ENCODE measurements at places on chromosomes 5 and 9. TPM values are rescaled to one million over a fixed set of nuclear protein-coding genes. Genes with fewer than 3 reads are reported as not detected.

DNA sequence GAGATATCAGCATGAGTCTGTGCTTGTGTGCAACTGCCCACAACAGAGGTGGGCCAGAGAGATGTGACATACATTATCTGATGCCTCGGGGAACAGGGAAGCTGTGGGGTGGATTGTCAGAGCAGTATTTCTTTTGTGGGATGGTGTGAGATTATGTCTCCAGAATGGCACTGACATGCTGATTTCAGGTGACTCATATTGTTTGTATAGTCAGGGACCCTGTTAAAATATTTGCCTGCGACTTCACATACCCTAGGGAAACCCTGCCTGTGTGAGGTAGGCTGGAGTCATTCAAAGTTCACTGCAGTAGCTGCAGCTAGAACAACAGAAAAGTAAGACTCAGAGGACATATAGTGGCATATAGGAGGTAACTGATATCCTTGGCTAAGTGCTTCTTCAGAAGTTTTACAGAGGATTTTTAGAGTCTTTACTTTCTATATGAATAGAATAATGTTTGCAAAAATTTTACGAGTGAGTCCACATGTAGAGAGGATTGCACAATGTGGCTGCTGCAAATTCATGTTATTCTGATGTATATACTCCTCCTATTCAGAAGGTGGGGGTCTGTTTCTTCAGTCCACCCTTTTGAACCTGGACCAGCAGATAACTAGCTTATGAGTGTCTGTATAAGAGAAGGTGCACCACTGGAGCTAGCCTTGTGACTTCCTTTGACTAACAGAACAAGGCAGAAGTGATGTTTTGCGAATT lies 89.3 kb downstream of the MACIR start:
- DNase-seq, result no peak

DNA sequence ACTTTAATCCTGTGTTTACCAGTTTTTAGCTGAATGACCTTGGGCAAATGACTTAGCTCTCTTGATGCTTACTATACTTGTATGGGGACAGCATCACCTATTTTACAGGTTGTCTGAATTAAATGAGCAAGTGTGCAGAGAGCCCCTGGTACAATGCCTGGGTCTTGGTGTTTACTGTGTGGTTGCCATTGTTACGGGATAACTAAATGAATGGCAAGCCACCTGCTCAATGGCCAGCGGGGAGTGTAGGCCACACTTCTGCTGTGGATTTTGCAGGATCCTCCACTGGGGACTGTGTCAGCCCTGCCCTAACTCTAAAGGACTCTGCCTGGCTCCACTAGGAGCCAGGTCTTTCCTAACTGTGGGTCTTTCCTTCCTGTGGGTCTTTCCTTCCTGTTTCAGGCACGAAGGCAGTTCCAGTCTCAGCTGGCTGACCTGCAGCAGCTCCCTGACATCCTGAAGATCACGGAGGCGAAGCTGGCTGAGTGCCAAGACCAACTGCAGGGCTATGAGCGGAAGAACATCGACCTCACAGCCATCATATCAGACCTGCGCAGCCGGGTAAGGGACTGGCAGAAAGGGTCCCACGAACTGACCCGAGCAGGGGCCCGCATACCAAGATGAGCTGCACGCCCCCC lies 10.3 kb upstream of the GLE1 start:
- peak; percentile 62 for DNase-seq

GRCh38 chr5:65366655-65367054 lies 115.1 kb downstream of the ADAMTS6 start:
- DNase-seq, result no peak

DNA sequence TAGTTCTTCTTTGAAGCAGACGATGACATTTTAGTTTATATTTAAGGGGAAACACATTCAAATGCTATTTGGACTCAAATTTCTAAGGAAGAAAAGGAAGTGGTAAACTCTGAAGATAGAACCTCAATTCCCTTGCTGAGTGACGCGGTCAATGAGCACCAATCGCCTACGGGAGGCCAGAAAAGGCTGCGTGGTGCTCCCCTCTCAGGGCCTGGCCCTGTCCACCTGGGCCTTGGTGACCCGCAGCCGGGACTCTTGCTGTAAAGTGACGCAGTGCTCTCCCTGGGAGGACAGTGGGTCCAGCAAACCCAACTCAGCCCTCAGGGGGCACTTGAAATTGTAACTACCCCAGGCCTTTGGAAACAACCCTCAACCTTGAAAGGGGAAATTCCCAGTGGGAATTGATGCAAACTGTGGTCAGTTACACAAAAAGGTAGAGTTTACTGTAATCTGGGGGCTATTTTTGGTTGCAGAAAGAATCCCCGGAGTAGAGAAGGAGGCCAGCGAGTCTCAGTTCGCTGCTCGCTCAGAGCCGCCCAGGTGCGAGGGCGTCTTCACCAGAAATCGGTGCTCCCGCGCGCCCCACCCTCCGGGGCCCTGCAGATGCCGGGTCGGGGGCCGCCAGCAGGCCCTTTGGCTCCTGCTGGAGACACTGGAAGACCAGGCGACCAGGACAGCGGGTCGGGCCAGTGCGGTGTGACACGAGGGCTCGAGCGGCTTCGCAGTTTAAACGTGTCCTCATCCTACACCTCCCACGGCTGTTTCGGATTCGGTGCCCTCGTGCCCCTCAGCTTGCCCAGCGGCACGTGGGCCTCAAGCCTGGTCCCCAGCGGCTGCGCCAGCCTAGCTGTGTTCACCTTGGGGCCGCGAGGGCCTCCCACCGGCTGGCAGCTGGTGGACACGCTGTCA lies 1.4 kb upstream of the ANKRD33B start:
- DNase-seq, result no peak

DNA sequence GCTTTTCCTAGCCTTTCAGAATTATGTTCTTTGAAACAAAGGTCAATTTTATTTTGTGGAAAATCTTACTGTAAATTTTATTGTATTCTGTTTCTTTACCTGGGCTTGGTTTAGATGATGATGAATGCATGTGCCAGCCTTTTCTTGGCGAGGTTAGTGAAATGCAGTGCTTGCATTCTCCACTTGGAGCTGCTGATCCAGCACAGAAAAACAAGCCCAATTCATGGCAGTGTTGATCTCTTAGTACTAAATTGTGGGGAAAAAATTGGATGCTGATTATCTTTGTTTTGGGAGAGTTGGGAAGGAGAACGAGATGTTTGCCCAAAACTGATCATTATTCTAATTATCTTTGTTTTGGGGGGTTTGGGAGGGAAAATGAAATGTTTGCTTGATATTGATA lies 3.7 kb downstream of the HABP4 start:
- no peak for DNase-seq

GRCh38 chr9:3281399-3281798 lies 244.4 kb downstream of the RFX3 start:
- DNase-seq, result no peak

DNA sequence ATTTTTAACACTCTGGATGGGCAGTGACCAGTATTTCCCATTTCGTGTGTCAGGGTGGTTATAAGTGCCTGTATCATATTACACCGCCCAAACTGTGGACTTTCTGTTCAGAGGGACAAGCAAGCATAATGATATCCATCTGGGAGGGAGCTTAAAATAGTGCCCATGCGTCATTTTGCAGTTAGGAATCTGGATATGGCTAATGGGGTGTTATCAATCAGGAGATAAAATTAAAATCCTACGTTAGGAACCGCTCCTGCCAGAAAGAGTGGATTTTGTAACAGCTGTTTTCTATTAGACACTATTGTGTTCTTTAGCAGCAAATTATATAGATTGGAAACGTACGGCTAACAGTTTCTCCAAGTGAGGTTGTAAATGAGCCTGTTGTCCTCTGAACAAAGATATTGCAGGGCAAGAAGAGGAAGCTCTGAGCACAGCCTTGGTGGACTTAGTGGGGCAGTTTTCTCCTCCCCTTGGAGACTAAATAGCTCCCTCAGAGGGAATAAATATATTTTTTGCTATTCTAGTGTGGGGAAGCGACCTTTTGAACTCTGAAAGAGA lies 160.4 kb downstream of the SPATA31D1 start:
- no peak for DNase-seq

DNA sequence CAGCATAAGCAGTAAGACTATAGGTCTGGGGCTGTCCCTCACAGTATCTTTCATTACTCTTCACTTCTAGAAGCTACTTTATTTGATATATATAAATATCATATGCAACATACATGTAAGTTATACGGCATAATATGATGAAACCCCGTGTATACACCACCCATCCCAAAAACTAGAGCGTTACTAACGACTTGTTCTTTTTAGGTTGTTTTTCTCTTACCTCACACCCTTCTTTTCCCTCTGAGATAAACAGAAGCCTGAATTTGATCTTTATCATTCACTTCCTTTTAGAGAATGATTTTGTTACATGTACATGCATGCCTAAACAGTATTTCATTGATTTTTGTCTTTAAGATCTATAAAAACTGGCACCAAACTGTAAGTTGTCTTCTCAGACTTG lies 3.7 kb downstream of the TRMO start:
- no peak for DNase-seq

- DNase-seq, result no peak
Measured at GRCh38 chr9:97660847-97661246, 27.2 kb downstream of the NCBP1 start.

DNA sequence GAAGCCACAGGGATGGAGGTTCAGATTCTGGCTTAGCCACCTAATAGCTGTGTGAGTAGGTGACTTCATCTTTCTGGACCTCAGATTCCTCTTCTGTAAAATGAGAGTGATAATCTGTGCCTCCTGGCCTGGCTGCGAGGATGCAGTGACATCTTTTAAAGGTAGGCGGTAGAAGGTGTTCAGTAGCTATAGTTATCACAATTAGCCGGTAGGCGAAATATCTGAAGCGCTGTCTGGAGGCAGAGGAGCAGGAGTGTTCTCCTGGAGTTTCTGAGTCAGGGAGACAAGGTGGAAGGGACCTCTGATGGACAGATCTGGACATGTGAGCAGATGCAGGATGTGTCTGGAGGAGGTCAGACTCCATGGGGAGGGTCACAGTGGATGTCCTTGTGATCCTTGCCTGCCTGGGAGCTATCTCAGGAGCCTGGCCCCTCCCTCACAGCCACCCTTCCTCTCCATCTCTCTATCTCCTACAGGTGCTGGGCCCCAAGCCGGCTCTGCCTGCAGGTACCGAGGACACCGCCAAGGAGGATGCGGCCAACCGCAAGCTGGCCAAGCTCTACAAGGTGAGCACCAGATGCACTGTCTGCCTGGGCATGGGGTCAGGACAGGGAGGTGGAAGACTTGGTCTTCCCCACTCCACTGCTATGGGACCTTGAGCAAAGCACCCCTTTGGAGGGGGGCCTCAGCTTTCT lies 45.6 kb downstream of the GSN start:
- no peak for DNase-seq

DNA sequence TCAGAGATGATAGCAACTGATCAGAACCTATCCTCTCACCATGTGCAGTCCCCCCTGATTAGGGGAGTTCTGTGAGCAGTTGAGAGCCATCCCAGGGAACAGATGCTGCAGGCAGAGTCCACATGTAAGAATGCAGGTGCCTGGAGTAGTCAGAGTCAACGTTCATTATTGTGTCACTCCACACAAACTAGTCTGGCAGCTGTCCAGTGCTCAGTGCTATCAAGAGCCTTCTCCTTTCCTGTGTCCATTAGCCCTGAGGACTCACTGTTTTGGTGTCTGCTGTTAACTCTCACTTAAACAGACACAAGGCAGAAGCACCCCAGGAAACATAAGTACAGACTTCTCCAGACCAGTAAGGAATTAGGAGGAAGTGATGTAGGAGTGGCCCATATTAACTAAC lies 2.5 kb downstream of the SH3TC2 start:
- peak; percentile 33 for DNase-seq

DNA sequence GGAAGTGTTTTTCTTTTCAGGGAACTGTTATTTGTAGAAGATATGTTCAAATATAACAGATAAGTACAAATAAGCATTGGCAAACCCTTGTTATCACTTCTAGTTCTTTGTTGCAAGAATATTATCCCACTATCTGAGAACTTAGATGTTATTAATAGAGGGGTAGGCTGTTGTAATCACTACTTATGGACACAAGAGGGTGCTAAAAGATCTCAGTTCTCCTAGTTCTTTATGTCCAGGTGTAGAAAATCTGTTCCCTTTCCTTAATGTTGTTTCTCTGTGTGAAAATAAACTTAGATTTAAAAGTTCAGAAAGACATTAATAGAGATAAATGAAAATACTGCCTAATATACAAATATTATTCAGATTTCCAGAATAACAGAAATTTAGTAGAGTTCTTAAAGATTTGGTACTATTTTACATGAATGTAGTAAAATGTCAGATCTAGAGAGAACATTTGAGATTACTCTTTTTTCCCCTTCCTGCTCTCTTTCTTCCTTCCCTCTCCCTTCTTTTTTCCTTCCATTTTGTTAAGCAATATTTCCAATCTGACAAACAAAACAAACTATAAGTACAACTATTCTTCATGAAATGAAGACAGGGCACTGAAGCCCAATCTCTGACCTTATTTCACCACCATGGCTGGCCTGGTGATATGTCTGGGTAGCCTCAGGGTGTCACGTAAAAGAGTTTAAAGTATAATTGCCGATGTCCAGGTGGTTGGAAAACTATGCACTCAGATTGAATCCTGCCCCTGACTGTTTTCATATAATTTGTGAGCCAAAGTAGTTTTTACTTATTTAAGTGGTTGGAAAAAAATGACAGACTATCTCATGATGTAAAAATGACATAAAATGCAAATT lies 43.6 kb upstream of the C5orf46 start:
- DNase-seq, result no peak

DNA sequence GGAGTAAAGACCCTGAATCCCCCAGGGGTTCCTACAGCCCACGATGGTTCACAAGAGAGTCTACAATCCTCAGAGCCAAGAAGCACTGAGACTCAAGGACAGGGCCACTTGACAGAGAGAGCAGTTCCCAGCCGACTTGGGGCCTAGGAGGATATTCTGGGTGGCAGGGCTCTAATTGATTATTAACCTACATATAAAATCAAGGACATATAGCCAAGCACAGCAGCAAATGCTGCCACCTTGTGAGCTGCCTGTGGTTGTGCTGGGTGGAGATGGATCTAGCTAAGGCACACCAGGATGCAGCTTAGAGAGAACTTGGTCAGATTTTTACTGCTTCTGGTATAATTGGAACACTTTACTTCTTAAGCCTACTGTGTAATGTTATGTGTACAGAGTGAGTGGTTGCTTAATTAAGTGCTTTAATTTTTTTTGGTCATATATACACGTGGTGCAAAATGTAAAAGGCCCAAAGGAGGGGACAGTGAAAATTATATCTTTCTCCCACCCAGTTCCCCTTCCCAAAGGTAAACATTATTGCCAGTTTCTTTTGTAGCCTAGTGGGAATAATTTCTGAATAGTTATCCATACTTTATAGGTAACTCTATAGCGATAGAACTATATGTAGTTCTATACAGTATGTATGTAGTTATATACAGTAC lies 78.8 kb downstream of the F2RL2 start:
- DNase-seq, result peak; percentile 70

- no peak for DNase-seq
Measured at GRCh38 chr5:111892949-111893348, 136.0 kb upstream of the NREP start.

- DNase-seq, result peak; percentile 29
Measured at GRCh38 chr9:130043654-130044623, 950 bp upstream of the FNBP1 start.

Gene ESM1
- 0.40 TPM for total RNA-seq

Gene IFNK
- total RNA-seq, result not detected

All from mucosa of gallbladder (tissue), 1 donor.